ENCODE measurements at places on chromosomes 11 and 22.

DNA sequence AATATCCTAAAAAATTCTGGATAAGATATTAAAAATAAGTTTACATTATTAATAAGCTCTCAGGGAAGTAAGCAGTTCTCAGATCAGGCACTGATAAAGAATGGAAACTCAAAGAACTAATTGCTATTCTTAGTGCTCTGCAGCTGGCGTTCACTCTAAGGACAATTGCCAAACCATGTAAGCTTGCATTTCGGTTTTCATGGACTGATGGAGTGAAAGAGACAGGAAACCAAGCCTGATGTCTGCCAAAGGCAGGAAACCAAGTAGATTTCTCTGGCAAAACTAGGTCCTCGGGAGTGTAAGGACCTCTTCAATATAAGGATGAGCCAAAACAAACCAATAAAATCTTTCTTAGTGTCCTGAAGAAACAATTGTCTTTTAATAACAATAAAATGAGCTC is 355.2 kb downstream of the RAB38 start:
- DNase-seq: no peak

GRCh38 chr22:20010307-20011122 is 6.1 kb downstream of the ARVCF start:
- DNase-seq: no peak

DNA sequence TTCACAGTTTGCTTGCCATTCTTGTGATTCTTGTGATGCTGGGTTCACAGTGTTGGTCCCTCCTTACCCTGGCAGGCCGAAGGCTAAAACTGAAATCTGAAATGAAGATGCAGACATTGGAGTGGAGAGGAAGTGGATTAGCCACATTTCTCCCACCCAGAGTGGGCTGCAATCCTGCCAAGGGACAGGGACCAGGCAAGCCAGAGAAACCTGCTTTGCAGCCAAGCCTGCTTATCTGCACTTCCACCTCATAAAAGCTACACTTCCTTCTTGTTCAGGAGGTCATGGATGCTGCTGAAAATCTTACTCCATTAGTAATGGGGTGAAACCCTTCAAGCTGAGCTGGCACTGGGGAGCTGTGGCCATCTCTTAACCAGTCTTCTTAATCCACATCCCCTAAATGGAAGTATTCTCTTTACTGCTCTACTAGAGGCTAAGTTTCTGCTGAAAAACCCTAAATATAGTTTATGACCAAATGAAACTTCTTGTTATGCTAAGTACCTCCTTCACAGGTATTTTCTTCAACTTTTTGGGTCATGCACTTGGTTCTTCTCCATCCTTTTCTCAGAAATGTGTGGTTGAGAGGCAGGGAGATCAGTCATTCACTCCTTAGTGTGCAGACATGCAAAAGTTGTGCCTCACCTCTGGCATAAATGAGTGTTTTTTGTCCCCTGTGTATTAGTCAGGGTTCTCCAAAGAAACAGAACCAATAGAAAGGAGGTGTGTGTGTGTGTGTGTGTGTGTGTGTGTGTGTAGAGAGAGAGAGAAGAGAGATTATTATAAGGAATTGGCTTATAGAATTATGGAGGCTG is 133.9 kb upstream of the BMAL1 start:
- DNase-seq: no peak

GRCh38 chr22:38947321-38948140 is 9.9 kb upstream of the APOBEC3A start:
- no peak for DNase-seq

- DNase-seq: no peak
These were observed 295.2 kb downstream of the GUCY1A2 start for GRCh38 chr11:106723071-106723470.

DNA sequence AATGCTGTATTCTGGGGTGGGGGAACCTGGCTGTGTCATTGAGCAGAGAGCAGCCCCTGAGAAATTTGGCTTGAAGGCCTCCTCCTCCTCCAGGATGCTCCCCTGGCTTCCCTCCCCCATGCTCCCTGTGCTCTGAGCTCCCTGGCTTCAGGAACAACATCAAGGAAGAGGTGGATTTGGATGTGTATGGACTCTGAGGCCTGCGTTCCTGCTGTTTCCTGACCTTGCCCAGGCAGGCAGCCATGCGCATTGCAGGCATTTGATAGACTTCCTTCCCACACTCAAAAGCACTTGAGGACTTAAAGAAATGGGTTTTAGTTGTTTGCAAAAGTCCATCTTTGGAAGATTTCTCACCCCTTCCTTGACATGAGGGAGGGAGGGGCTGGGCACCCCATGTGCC is 1317.1 kb downstream of the BRD1 start:
- DNase-seq: no peak

- no peak for DNase-seq
These were observed 4.3 kb upstream of the OR51V1 start for GRCh38 chr11:5204787-5205186.
